ENCODE measurements at places on chromosomes 16 and 17.

- DNase-seq, result no peak
Observed at GRCh38 chr17:60901242-60901641, 223.6 kb downstream of the BCAS3 start.

GRCh38 chr16:52496051-52496876, 50.7 kb downstream of the TOX3 start:
- DNase-seq, result no peak

DNA sequence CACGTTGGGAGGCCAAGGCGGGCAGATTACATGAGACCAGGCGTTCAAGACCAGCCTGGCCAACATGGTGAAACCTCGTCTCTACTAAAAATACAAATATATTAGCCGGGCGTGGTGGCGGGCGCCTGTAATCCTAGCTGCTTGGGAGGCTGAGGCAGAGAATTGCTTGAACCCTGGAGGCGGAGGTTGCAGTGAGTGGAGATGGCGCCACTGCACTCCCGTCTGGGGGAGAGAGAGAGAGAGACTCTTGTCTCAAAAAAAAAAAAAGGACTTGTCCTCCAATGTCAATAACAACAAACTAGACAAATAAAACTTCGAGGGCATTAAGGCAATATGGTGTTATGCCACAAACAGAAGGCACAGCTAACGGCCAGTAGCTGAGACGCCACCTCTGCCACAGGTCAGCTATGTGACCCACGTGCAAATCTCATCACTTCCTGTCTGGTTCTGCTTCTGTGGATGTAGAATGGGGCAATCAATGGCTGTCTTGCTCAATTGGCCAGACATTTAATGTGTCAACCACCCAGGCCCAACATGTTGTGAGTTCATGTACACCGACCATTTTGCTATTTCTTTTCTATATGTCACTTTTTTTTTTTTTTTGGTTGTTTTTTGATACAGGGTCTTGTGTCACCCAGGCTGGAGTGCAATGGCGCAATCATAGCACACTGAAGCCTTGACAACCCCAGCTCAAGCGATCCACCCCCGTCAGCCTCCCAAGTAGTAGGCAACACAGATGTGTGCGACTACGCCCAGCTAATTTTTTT, 834 bp upstream of the TXNDC11 start:
- peak; percentile 36 for DNase-seq

DNA sequence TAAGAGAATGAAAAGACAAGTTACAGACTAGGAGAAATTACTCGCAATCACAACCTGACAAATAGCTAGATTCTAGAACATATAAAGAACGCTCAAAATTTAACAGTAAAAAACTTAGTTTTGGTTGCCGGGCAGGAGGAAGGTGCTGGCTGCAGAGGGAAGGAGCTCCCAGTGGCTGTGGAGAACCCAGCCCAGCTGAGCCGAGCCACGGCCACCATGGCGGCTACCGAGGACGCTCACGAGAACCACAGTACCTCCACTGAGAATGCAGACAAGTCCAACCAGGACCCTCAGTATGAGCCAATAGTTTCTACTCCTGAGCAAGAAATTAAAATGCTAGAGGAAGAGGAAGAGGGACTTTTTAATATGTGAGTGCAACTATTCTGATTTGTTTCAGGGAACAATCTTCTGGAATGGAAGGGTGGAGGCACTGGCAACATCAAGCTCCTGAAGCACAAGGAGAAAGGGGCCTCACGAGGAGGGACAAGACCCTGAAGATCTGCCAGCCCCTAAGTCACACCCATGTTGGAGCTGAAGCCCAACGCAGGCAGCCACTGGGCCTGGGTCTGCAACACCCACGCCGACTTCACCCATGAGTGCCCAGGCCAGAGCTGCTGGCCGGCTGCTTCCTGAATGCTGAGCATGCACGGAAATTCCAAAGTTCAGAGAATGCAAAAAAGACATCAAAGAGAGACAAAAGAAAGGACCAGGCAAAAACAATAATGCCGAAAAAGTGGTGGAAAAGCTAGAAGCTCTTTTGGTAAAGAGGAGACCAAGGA, 55.0 kb downstream of the DNAH17 start:
- DNase-seq, result no peak

- DNase-seq, result no peak
Observed at GRCh38 chr17:32279891-32280716, 14.5 kb downstream of the RHBDL3 start.

- no peak for DNase-seq
Observed at GRCh38 chr16:57235128-57236021, 9.7 kb upstream of the ARL2BP start.

DNA sequence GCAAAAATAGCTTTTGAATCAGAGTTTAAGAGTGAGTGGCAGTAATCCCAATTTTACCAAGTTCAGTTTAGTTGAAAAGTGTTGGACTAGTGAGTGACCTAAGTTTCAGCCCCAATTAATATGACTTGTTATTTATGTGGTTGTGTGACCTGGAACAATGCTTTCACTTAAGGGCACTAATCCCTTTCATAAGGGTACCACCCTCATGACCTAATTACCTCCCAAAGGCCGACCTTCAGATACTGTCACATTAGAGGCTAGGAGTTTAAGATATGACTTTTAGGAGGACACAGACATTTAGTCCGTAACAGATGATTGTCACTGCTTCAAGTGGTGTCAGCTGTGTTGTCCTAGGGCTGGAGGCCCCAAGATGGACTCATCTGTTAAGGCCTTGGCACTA, 190.0 kb downstream of the IRX3 start:
- DNase-seq, result no peak

DNA sequence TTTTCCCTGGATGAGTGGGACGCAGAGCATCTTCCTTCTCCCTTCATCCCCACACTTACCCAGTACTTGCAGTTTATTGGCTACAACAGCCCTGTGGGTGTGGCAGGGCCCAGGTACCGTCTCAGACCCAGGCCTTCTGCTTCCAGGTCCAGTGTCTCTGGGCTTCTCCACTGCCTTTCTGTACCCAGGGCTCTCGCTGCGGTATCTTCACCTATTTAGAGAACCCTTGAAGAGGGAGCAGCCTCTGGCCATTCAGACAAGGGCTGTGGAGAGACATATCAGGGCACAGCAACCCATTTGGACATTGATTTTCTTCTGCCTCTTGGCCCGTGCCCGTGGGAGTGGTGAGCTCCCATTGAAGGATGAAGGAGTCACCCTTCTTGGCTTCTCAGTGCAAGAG, 17.3 kb downstream of the TBX4 start:
- no peak for DNase-seq

GRCh38 chr16:24054741-24055491, 201.2 kb upstream of the CACNG3 start:
- no peak for DNase-seq

DNA sequence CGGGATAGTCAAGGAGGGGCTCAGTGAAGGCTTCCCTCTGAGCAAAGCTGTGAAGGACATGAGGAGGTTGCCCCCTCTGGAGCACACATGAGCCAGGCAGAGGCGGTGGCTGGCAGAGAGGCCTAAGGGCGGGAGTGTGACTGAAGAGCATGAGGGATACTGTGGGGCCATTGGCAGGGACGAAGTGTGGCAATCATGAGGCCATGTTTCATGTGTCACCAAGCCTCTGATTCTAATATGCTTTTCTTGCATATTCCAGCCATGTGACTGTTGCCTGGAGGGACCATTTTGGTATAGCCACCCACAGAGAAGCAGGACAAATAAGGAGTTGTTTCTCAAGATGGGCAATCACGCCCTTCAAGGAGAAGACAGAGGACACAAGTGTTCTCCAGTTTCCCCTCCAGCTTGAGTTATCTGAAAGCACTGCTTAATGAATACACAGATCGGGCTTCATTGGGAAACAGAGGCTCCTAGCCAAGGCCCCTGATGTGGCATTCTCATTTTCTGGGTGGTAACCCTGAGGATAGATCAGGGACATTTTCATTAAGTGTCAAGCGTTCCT, 68.0 kb downstream of the AKAP1 start:
- DNase-seq, result no peak

GRCh38 chr16:80250381-80250780, 290.4 kb upstream of the DYNLRB2 start:
- no peak for DNase-seq

DNA sequence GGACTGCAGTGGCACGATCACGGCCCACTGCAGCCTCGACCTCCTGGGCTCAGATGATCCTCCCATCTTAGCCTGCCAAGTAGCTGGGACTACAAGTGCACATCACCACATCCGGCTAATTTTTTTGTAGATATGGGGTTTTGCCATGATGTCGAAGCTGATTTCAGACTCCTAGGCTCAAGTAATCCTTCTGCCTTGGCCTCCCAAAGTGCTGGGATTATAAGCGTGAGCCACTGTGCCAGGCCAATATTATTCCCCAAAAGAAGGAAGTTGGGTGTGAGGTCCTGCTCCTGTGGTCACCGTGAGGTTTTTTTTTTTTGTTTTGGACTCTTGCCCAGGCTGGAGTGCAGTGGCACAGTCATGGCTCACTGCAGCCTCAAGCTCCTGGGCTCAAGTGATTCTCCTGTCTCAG, 1.5 kb downstream of the AMZ2 start:
- DNase-seq, result peak; percentile 70

DNA sequence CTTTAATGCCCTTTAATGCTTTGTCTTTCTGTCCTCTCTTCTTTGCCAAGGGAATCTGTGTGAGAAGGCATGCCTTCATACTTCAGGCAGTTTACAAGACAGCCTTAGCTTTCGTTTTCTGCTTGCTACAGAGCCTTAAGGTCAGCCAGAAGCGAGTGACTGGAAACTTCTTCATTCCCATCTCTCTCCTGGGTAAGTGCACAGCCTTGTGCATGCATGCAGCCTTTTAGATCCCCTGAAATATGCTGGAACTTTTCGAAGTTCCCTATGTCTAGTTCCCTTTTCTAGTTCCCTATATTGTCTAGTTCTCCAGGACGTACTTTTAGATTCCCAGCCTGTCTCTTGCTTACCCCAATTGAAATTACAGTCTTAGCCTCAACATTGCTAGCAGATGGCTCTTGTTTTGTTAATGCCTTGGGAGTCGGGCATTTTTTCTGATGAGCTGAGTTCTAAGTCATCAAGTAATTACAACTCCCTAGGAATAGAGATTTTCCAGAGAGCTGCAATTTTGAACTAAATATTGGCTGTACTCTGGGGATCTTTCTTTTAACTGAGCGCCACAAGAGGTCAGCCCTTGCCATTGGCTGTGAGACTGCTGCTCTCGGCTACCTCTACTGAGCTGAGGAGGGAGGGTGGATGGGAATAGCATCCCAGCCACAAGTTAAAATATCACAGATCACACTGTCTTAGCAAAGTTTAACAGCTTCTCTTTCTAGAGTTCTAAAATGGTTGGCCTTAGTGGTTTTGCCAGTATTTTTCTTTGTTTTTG, 22.7 kb upstream of the PPM1D start:
- DNase-seq, result no peak

- no peak for DNase-seq
Observed at GRCh38 chr16:53971616-53972015, 267.7 kb downstream of the FTO start.

- no peak for DNase-seq
Observed at GRCh38 chr17:72121164-72122009, 567 bp downstream of the SOX9 start.

DNA sequence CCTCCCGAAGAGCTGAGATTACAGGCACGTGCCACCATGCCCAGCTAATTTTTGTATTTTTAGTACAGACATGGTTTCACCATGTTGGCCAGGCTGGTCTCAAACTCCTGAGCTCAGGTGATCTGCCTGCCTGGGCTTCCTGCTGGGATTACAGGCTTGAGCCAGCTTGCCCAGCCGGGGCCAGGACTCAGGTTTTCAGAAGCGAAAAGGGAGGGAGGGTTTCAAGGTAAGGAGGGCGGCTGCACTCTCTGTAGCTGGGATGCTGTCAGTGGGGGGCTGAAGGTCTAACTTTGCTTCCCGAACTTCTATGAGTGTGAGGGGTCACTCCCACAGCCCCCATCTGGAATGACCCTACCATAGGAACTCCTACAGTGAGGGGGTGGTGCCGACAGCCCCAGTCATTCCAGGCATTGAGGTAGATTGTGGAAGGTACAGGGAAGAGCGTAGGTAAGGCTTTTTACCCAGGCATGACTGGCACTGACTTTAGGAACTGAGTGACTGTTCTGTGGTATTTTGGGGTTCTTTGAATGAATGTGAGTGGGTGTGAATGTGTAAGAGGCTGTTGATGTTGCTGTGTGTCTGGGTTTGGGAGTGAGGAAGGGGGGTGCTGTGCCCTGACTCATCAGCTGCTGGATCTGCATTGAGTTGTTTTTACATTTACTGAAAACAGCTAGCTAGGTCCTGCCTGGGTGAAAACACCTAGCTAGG, 3.8 kb upstream of the C1QL1 start:
- peak; percentile 67 for DNase-seq

GRCh38 chr17:69450918-69451317, 36.4 kb downstream of the MAP2K6 start:
- DNase-seq, result no peak

DNA sequence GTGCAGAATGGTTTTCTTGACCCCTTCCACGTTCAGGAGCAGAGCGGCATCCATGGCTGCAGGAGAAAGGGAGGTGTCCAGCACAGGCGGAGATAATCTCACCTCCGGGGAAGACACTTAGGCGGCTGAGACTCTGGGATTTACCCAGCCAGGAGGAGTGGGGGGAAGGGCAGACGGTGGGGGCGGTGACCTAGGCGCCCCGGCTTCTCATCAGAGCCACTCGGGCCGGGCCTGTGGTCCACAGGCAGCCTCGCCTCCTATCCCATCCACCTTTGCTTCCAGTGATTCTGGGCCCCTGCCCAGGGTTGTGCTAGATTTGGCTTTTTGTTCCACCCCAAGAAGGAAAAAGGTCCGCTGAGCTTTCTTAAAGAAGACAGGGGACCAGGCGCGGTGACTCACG, at the start of gene AIPL1:
Gene AIPL1, minus strand, starts transcription at position 71 of the 400 bp plus-strand sequence. Its CDS starts 17 bp downstream, at position 54.
- DNase-seq, result no peak

GRCh38 chr17:17525311-17525710, 29.1 kb upstream of the RASD1 start:
- DNase-seq, result no peak

DNA sequence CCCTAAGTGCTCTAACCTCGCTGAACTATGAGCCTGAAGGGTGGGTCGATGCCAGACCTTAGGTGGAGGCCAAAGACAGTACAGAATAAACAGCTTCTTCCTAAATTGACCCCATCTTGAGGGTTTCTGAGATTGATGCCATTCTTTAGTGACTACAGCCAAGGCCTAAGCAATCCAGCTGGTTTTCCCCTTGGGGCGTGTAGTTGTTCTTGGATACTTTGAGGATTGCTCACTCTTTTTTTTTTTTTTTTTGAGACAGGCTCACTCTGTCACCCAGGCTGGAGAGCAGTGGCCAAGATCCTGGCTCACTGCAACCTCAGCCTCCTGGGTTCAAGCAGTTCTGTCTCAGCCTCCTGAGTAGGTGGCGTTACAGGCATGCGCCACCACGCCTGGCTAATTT, 2.0 kb downstream of the OVCA2 start:
- no peak for DNase-seq

- peak; percentile 28 for DNase-seq
Observed at GRCh38 chr16:12661656-12662172, 142.0 kb downstream of the CPPED1 start.
